ENCODE measurements at places on chromosomes 16 and 17.

GRCh38 chr16:6190776-6191175, 1093.2 kb upstream of the EEF2KMT start:
- no peak for DNase-seq

DNA sequence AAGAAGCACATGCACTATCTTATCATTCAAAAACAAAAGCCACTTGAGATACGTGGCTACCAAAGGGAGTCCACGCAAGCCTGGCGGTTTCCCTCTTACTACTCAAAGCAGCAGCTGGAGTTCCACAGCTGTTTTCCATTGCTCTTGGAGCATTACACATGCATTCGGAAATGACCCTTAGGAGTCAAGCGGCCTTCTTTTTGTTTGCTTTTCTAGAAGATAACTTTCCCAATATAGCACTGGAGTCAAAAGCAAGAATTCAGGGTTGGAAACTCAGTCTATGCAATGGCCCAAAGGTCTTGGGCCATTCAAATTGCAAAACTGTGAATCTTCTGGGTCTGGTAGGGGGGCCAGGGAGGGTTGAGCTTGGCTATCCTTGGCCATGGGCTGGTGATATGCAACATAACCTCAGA, 97.8 kb upstream of the MAF start:
- DNase-seq = no peak

DNA sequence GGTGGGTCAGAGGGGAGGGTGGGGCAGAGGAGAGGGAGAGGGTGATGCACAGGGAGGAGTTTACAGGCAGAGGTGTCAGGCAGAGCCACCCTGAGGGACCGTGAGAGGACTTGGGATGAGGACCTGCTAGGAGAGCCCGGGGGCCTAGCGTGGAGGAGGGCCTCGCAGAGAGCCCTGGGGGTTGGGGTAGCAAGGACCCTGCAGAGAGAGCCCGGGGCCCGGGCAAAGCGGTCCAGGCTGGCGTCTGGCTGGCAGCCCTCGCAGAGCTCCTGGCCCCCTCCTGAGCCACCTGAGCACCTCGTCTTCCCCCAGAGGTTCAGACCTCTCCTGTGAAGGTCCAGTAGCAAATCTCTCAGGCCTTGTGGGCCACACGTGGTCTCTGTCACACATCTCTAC, 42.0 kb upstream of the ZNF469 start:
- no peak for DNase-seq

GRCh38 chr16:53865494-53865863, 161.5 kb downstream of the FTO start:
- DNase-seq = no peak

- no peak for DNase-seq
Measured at GRCh38 chr17:75701288-75701687, 20.0 kb upstream of the ITGB4 start.

- no peak for DNase-seq
Measured at GRCh38 chr17:75895370-75896155, 1.2 kb downstream of the TRIM65 start.

- no peak for DNase-seq
Measured at GRCh38 chr17:64230791-64231408, 32.2 kb downstream of the TEX2 start.

- DNase-seq = no peak
Measured at GRCh38 chr16:8768692-8769091, 28.7 kb downstream of the TMEM186 start.

DNA sequence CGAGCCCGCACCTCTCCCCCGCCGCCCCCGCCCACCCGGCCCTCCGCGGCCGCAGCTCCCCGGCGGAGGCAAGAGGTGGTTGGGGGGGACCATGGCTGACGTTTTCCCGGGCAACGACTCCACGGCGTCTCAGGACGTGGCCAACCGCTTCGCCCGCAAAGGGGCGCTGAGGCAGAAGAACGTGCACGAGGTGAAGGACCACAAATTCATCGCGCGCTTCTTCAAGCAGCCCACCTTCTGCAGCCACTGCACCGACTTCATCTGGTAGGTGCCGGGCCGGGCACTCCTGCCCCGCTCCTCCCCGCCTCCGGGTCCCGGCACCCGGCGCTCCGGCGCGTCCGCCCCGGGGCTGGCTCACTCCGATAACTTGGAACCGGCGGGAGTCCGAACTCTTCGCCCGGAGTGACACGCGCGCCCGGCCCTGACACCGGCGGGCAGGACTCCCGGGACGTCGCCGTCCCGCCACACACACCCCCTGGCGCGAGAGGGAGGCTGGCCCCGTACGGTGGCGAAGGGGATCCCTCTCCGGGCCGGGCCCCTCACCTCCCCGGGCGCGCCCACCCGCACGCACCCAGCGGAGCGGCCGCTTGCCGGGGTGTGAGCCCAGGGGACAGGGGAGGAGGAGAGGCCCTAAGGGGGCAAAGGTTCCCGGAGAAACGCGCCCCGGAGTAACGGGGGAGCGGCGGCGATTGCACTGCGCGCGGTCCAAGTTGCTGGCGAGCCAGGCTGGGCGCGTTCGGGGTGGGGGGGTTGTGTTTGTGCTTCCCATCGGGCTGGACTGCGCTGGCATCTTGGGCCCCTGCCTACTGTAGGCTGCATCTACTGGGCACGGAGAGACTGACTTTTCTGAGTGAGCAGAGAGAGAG, 581 bp downstream of the PRKCA start:
- DNase-seq = peak; percentile 36

DNA sequence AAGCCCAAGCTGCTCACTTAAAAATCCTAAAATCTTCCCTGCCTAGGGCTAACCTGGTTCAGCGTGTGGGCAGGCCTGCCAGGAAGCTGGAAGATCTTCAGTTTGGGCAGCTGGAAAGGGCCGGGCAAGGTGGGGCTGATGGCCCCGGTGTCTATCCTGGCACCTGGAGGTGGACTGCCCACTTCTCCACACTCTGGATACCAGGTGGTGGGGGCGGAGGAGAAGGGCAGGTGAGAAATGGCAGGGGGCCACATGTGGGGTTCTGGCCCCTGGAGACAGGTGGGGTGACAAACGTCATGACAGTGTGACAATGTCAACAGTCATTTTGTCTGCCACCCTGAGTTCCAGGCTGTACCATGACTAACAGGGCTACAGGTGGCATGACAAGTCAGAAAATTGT, 78.5 kb upstream of the C16orf82 start:
- DNase-seq = no peak

GRCh38 chr16:88705076-88705684, 1.0 kb downstream of the RNF166 start:
- DNase-seq = peak; percentile 35

DNA sequence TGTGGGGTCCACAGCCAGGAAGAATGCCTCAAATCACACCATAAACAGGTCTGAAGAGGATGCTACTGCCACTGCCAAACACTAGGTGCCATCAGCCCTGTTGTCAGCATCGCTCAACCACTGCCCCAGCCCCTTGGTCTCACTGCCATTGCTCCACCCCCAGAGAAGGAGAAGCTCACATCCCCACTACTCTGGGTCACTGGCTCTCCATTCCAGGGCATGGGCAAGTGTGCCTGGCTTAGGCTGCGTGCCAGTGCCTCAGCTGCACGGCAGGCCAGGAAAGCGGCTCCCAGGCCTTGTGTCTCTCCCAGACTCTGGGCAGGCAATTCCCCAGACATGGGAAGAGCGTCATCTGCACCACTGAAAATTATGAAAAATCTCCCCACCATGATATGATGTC, 1.2 kb upstream of the IGSF6 start:
- no peak for DNase-seq

DNA sequence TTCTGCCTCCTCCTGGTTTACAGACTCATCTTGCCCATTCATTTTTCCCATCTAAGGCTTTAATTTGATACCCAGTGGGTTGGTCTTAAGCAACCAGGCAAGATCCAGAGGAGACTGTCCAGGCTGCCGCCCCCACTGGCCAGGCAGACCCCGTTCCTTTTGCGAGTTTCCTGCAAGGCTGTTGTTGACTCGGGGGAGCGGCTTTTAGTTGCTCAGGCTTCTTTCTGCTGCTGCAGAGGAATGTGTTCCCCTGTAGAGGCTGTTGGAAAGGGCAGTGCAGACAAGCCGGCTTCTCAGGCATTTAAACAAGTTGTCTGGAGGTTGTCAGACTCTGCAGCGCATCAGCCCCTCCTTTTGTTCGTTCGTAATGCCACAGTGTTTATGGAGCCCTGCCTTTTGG, 231.2 kb downstream of the PRKCA start:
- DNase-seq = no peak

DNA sequence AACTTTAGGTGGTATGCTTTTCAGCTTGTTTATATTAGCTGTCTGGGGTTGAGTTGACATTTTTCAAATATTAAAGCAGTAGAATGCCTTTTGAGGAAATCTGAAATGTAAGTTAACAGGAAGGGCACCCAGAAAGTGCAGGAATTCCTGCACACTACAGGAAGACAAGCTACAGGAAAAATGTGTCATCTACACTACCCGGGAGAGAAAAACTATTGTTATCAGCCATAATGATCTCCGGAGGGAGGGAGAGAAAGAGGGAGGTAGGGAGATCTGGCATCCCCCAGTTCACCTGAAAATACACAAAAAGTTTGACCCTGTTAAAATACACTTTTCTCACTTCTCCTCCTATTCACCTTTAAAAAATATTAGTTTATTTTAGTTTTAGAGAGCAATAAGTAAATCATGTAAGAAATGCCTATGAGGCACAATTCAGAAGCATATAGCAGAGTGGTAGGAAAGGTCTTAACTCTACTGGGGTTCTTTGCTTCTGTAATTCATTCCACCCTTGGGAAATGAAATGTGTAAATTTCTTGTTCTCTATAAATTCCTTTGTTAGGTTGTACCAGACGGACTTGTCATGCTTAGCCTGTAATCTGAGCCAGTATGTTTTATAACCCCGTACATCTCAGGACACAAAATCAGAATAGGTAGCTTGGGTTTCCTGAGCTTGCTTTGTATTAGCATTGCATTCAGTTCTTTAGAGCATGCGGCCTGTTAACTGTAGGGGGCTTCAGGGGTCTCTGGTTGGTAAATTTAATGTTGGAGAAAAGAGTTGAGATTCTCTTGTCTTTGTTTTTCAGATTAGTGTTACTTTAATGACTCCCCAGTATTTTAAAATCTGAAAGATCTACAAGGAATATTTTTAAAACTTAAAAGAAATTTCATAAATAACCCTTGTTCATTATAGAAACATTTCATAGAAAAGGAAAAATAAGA, 3.3 kb downstream of the MAP2K6 start:
- no peak for DNase-seq

GRCh38 chr16:83842291-83842690, 34.5 kb downstream of the HSBP1 start:
- DNase-seq = no peak

DNA sequence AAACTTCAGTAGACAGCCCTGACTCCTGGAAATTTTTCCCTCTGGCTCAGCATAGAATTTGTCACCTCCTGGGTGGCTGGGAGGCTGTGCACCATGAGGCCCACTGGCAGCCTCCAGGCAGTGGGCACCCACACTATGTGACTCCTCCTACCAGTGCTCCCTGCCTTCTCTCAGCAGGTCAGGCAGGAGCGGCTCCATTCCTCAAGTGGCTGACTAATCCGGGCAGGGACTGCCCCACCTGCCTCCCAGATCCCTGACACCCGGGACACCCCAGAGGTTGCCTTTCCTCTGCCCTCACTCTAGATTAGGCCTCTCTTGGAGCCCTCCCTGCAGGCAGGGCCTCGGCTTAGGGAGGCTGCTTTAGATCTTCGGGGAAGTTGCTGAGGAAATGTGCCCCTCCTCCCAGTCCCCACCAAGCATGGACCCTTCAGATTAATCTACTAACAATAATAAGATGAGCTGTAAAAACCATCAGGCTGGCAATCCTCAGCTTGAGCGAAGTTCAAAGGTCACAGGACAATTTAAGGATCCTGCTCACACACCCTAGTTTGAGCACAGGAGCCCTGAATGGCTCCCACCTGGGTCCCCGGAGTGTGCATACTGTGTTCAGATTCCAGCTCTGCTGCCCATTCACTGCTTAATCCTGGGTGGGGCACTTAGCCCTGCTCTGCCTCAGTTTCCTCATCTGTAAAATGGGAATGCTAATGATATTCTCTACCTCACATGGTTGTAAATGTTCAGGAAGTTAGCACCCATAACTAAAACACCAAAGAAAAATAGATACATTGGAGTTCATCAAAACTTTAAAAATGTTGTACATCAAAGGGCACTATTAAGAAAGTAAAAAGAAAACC, 10.0 kb upstream of the MYCBPAP start:
- no peak for DNase-seq

GRCh38 chr17:82952019-82952418, 112.2 kb upstream of the ZNF750 start:
- no peak for DNase-seq

DNA sequence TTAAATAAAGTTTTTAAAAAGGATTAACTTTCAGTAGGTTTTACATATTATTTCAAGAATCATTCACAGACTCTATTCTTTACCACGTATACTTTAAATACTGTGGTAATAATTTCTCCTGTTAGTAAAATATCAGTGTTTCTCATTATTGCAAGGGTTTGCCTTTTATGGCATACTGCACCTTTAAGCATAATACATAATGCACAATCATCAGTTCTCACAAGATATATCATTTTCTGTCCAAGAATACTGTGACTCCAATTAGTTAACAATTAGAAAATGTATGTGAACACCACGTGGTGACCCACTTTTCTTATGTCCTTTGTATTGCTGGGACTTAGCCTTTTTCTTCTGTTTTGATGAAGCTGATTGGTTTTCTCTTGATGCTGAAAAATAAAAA, 25.7 kb downstream of the NME2 start:
- no peak for DNase-seq

All from effector CD4-positive, alpha-beta T cell (primary cell).